ENCODE measurements at places on chromosomes 16 and 17. TPM values are rescaled to one million over a fixed set of nuclear protein-coding genes. Genes with fewer than 3 reads are reported as not detected.

The DDX19B gene
- 32.3 TPM for total RNA-seq

The DCUN1D3 gene
- 13.0 TPM for total RNA-seq

The TBC1D3K gene
- total RNA-seq = not detected

The KRTAP16-1 gene
- total RNA-seq = not detected

The FOXN1 gene
- not detected for total RNA-seq

The CDH8 gene
- total RNA-seq = not detected

The SYT17 gene
- not detected for total RNA-seq

The MC1R gene
- 9.1 TPM for total RNA-seq

The CLDN9 gene
- total RNA-seq = 0.43 TPM

The CCL7 gene
- not detected for total RNA-seq

The SCNN1B gene
- total RNA-seq = not detected

The ICAM2 gene
- total RNA-seq = 98.9 TPM

The KRTAP4-9 gene
- total RNA-seq = not detected

The ZP2 gene
- not detected for total RNA-seq

The GRIN2A gene
- total RNA-seq = not detected

The OR4D1 gene
- 0.27 TPM for total RNA-seq

The TMEM238L gene
- not detected for total RNA-seq

The AATK gene
- 0.27 TPM for total RNA-seq

The MRM1 gene
- total RNA-seq = 14.3 TPM

The FKBP10 gene
- 0.36 TPM for total RNA-seq
